Esophagus squamous epithelium (tissue), 5 donors: ENCODE measurements at places on chromosomes 12 and 14. TPM values are rescaled to one million over a fixed set of nuclear protein-coding genes. Genes with fewer than 3 reads are reported as not detected.

Gene KCNA1
- not detected for total RNA-seq

Gene PPP4R4
- 0.21 TPM for total RNA-seq

GRCh38 chr14:31659278-31659677 lies 98.1 kb downstream of the NUBPL start:
- DNase-seq = no peak

- DNase-seq = no peak
Observed at GRCh38 chr12:116892349-116893140, 11.3 kb upstream of the HRK start.

GRCh38 chr12:40646911-40647310 lies 45.3 kb upstream of the CNTN1 start:
- no peak for DNase-seq
